NCI-H2171 (cell line): ENCODE measurements at places on chromosomes 11 and 22.

GRCh38 chr11:46738887-46739286 is 19.9 kb downstream of the F2 start:
- no peak for DNase-seq

- no peak for DNase-seq
Measured at GRCh38 chr11:96337541-96338431, 5.2 kb downstream of the MAML2 start.

DNA sequence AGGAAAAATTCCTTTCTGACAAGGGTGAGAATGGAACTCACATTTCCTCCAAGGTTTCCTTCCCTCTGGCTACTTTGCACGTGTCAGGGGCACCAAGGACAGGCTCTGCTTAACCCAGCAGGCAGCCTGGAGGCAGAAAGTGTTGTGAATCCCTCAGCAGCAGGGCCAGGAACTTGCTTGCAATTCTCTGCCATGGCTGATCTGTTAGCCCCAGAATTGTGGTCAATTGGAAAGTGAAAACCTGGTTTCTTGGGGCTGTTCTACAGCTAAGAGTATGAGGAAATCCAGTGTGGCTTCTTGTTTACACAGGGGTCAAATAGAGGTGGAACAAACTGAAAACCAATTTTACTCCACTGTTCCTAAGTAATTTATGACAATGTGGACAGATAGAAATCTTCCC is 38.3 kb upstream of the CEP295 start:
- DNase-seq: no peak

- no peak for DNase-seq
Measured at GRCh38 chr22:45823336-45823735, 151.7 kb downstream of the ATXN10 start.

GRCh38 chr11:45500451-45500850 is 165.0 kb downstream of the CHST1 start:
- no peak for DNase-seq

GRCh38 chr11:11217929-11218628 is 135.0 kb downstream of the CSNK2A3 start:
- no peak for DNase-seq

DNA sequence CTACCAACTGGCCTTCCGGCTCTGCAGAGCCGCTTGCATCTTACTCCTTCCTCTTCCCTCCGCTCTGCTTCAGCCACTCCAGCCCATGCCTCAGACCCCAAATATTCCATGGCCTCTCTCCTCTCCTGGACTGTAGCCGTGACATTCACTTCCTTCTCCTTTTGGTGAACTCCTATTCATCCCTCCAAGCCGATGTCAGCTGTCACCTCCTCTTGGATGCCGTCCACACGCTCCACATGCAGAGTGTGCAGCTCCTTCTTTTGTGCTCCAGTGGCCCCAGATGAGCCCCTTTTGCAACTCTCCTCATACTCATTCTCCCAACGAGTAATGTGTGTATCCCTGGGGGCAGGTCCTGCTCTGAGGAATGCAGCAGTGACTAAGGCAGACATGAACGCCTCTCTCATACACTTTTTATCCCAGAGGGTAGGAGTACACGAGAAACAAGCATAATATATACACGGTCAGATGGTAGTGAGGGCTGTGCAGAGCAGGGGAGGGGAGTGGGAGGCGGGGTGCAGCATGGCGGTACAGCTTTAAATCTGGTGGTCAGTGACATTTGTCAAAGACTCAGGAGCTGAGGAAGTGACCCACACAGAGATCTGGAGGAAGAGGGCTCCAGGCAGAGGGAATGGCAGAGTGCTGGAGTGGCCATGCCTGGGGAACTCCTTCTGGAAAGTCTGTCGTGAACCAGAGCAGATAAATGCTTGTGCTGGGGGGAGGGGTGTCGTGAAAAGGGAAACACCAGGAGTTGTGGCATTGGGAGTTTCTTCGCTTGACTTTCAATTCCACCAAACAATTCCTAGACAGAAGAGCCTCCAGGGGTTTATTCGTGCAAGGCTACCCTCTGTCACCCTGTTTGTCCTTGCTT is 83.8 kb upstream of the ATXN10 start:
- no peak for DNase-seq

DNA sequence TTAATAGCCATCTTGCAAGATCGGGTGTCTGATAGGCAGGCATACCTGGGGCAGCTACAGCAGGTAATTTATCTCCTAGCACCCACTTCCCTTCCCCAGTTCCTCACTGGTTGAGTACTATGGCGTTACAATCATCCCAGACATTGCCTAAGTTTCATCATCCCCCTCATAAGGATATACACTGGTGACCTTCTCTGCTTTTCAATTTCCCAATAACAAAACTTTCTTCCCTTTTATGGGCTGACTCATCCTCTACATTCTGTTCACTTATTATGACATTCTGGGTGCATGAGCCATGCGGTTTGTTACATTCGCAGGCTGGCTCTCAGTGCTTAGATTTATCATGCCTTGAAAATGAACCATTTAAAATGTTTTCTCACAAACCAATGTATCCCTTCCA is 5.0 kb upstream of the MRPL11 start:
- no peak for DNase-seq

DNA sequence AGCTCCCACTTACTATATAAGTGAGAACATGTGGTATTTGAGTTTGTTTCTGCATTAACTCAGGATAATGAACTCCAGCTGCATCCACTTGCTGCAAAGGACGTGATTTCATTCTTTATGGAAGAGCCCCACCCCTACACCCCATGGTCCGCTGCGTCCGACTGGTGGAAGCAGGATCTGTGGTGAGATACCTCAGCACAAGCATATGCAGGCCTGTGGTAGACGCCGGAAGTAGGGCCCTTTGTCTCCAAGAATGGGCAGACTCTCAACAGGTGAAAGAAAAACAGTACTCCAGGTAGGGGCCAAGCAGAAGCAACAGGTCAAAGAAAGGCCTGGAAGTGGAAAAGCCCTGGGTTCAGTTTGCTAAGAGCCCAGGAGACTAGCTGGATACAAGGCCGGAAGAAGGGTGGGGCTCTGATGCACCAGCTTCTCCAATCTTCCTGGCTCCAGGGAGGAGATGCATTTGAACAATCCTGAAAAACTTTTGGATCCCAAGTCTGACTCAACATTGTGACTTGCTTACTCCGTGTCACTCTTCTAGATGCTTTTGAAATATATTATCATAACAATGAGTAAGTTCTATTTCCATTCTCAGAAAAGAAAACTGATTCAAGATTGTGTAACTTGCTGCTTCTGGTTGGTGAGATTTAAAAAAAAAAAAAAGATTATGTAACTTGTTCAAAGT is 30.4 kb downstream of the NEAT1 start:
- no peak for DNase-seq

DNA sequence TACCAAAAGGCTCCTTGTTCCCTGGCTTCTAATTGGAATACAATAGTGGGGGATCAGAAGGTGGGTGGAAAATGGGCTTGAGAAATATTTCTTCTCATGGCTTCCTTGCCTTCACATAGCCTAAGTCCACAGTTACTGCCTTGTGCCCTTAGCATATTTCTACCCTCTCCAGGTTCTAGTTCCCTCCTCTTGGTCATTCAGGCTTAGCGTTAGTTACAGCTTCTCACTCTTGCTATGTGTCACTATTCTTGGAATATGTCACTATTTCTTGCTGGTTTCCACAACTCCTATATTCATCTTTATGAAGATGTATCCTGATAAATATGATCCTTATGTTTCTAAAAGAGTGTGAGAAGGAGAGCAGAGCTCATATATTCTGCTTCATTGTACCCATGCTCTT is 2.5 kb downstream of the OR2D2 start:
- DNase-seq: no peak

DNA sequence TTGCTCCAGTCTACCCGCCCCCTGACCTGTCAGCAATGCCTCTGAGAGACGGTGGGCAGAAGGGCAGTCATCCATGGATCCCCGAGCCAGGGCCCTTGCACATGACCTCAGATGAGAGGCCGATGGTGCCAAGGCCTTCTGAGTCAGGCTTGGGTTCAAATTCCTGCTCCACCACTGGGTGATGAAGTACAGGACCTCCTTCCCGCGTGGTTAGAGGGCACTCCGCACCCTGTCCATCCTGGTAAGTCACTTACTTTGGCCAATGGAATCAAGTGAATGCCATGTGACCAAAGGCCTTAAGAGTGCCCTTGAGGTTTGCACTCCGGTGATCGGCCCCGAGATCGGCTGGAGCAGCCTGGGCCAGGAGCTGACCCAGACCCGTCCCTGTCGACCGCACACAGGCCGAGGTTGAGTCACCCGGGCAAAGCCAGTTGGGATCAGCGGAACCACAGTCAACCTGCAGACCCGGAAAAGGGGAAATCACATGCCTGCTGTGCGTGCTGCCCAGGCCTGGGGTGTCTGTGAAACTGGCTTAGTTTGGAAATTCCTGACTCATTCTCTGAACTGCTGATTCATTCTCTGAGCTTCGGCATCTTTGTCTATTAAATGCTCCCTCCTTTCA is 48.9 kb downstream of the RTL6 start:
- no peak for DNase-seq

DNA sequence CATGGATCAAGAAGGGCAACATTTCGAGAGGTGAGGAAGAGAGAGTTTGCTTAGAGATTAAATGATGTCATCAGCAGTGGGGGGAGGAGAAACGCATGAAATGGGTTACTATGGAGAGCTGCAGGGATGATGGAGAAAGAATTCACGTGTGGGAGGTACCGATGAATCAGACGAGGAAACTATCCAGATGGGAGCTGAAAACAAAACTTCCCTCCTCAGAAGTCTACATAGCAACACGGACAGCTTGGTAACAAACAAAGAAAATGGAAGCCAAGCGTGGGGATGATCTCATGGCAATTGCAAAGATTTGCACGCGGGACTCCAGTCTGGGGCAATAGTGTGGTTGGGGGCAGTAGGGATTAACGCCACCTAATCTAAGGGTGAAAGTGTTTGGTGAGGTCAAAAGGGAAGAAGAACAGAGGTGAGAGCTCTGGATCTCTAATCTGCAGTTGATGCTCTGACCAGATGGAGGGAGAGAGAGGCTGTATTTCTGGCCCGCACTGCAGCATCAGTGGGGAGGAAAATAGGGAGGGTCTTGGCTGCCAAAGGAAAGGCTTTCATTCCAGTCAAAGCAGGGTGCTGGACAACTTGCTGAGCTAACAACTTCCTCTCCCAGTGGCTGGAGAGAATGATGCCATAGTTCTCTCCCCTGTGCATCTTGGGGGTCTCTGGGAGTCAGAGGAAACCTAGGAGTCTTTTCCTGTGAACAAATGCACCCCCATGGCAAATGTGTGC is 43.4 kb upstream of the CSNK2A3 start:
- no peak for DNase-seq

DNA sequence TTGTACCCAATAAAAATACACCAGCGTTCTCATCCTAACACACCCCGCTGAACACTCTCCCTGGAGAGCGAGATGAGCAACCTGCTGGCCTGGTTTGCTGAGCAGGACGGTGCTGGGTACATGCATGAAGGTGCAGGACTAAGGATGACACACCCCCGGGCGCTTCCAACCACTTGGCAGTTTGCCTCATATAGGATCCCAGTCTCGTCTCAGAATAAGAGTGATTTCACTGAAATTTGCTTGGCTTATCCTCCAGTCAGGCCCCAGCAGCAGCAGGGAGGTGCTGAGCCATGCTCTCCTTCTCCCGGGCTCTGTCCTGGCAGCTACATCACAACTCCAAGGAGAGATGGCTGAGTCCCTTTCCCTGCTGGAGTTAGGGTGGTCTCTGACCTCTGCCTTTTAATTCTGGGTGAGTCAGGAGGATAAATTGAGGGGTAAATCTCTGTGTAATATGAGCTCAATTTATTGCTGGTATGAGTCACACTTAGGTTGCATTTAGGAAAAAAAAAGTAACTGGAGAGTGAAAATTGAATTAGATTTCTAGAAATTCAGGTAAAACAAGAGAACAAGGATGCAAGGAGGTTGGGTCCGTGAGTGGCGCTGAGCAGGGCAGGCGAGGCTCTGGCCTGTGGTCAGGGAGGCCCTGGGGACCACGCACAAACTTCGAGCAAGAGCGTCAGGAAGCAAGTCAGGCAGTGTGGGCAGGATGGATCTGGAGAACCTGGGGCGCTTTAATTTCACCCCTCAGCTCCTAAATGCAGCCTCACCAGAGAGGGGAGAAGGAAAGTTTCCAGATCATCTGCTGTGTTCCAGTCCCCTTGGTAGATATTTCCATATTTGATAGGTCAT is 974.0 kb downstream of the TBC1D22A start:
- no peak for DNase-seq

- no peak for DNase-seq
Measured at GRCh38 chr22:26894766-26895485, 237.5 kb downstream of the MIAT start.

DNA sequence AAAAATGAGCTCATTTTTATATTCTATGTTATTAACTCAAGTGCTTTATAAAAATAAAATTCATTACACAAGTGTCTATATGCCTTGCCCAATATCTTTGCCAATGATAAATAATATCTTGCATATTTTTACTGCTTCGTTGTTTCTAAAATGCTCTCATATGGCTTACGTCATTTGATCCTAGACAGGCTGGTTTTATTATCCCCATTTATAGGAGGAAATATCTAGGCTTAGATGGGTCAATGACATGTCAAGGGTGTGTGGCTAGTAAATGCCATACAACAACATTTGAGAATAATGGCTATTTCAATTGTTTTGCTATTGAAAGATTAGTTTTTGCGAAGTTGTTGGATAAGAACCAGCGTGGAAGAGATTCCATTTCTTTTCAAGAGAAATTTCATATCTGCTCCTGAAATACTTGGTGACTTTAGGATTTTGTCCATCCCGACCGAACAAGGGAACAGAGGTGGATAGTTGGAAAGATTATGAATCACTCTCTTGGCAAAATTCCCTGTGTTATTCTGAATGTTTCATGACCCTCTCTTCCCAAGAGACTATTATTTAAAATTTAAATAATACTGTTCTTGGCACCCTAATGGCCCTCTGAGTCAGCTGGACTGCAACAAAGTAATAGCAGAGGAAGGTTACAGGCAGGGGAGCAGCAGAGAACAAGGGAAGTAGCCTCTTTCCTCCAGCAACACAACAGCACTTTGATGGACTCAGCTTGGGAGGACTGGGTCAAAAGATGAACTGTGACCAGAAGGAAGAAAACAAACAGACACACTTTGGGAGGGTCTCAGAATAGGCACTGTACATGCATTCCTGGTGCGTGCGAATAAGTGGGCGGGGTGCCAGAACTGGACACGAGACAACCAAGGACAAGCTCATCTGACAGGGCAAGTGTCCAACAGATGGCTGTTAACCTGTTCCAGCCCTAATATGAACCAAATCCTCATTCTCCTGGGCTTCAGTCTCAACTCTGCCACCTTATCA is 94.5 kb downstream of the ME3 start:
- DNase-seq: no peak

GRCh38 chr11:17476317-17477083 is at the start of gene ABCC8:
ABCC8 (minus strand) TSS chr11:17476845; CDS start chr11:17476776, 69 bp downstream.
- DNase-seq: no peak

DNA sequence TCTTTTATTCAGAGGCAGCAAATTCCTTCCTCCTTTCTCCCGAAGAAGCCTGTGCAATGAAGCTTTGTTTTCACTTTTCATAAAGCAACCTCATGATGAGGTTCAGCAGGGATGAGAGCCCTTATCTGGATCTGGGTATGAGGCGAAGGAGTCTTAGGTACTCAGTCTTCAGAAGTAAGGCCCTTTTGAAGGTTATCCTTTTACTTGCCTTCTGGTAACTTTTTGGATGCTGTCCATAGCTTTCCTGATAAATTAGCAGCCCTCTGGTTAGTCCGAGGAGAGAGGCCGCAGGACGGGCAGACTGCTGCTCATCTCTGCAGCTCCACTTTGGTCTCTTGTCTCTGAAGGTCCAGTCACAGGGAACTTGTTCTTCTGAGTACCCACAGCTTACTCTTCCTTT is 1.1 kb downstream of the TRIM22 start:
- no peak for DNase-seq

- no peak for DNase-seq
Measured at GRCh38 chr11:125111001-125111342, 454 bp downstream of the TMEM218 start.
